Stimulated activated CD4-positive, alpha-beta T cell treated with anti-CD3 and anti-CD28 coated beads, Interleukin-15, amount 100 ng/mL, for 1 hour (primary cell): ENCODE measurements at places on chromosomes 4 and X.
A peak's percentile ranks its signal among the peaks of the same experiment; 100 is the strongest.

GRCh38 chr4:121824171-121824527 lies 466 bp upstream of the CCNA2 start:
- DNase-seq, result no peak

- DNase-seq, result no peak
These were observed 41.9 kb upstream of the NSG1 start for GRCh38 chr4:4344915-4345527.

DNA sequence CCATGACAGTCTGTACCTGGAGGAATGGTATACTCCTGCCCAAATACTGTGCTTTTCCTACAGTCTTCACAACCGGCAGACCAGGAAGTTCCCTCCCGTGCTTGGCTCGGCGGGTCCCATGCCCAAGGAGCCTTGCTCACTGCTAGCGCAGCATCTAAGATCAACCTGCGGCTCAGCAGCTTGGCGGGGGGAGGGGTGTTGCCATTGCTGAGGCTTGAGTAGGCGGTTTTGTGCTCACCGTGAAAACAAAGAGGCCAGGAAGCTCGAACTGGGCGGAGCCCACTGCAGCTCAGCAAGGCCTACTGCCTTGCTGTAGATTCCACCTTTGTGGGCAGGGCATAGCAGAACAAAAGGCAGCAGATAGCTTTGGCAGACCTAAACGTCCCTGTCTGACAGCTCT lies 152.7 kb downstream of the TEX11 start:
- peak; percentile 8 for DNase-seq

DNA sequence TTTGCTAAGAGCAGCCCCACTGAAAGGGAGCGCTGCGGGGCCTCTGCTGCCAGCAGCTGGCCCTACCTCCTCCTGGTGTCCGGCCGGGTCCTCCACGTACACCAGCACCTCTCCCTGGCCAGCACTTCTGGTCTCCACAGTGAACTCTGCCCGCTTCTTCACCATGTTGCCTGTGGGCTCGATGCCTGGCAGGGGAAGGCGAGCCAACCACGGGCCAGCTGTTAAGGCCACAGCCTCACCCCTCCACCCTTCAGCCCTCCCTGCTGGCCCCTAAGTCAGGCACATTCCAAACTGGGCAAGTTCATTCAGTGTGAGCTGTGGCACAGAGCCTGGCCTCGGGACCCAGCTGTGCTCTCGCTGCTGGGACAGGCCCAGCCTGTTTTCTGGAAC lies 7.8 kb downstream of the FLNA start:
- DNase-seq, result no peak

- no peak for DNase-seq
These were observed 98.5 kb downstream of the JADE1 start for GRCh38 chr4:128907981-128908380.

- DNase-seq, result no peak
These were observed 6.8 kb upstream of the ANAPC4 start for GRCh38 chr4:25370242-25370641.

- DNase-seq, result no peak
These were observed 143.9 kb downstream of the PJA1 start for GRCh38 chrX:69021141-69021960.

- no peak for DNase-seq
These were observed 15.0 kb upstream of the STS start for GRCh38 chrX:7132335-7133049.

- DNase-seq, result peak; percentile 21
These were observed 4.3 kb upstream of the TLR6 start for GRCh38 chr4:38860788-38861424.

DNA sequence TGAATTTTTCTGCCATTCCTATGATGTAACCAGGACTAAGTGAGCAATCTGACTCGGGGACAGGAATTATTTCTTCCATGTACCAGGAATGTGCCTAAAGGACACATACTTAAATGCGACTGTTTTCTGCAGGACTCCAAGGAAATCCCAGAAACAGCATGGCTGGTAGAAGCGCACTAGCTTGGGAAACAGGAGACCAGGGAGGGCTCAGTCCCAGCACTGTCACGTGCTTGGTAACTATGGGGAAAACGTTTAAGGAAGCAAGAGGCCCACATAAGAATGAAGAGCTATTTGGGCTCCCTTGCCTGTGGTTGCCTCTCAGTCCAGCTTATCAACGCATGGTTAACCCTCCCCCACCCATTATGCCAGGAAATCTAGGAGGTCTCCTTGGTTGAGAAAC lies 19.6 kb downstream of the MPP1 start:
- DNase-seq, result no peak

- no peak for DNase-seq
These were observed 32.1 kb upstream of the MAGEA8 start for GRCh38 chrX:149848855-149849254.

DNA sequence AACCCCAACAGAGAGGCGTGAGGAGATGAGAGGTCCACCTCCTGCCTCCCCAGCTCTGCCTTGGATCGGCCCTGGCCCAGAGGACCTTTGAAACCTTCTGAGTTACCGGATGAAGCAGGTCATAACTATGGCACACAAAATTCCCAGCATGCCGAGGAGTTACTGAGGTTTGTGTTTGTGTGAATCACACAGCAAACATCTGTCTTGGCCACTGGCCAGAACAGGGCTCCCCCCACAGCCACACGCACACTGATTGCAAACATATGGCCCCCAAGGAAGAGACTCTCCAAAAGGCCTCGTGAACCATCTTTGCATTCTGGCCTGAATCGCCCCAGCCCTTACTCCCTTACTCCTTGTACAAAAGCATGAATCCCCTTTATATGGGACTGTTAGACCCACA lies 18.9 kb downstream of the RPS4X start:
- DNase-seq, result no peak

GRCh38 chr4:105182211-105182610 lies 35.5 kb downstream of the TET2 start:
- DNase-seq, result no peak

DNA sequence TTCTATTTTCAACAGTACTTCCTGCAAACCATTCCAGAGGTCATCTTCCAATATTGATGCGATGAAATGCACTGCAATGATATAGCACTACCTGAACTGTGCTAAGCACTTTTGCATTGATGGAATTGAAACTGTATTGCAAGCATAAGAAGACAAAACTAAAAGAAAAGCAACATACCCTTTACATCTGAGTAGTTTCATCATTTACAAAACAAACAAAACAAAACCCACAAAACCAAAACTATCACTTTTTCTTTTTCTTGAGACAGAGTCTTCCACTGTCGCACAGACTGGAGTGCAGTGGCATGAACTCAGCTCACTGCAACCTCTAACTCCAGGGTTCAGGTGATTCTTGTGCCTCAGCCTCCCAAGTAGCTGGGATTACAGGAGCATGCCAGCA lies 120.1 kb upstream of the NAP1L5 start:
- no peak for DNase-seq

DNA sequence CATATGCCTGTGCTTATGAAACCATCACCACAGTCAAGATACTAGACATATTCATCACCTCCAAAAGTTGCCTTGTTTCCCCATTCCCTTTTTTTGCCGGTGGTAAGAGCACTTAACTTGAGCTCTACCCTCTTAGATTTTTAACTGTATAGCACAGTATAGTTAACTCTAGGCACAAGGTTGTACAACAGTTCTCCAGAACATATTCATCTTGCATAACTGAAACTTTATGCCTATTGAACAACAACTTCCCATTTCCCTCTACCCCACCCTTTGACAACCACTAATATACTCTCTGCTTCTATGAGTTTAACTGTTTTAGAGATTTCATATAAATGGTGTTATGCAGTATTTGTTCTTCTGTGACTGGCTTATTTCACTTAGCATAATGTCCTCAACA lies 119.3 kb downstream of the ASB9 start:
- DNase-seq, result no peak

- DNase-seq, result no peak
These were observed 1174.0 kb downstream of the RAPGEF2 start for GRCh38 chr4:160276785-160277325.

- no peak for DNase-seq
These were observed 95.7 kb upstream of the NKX1-1 start for GRCh38 chr4:1501754-1502500.

DNA sequence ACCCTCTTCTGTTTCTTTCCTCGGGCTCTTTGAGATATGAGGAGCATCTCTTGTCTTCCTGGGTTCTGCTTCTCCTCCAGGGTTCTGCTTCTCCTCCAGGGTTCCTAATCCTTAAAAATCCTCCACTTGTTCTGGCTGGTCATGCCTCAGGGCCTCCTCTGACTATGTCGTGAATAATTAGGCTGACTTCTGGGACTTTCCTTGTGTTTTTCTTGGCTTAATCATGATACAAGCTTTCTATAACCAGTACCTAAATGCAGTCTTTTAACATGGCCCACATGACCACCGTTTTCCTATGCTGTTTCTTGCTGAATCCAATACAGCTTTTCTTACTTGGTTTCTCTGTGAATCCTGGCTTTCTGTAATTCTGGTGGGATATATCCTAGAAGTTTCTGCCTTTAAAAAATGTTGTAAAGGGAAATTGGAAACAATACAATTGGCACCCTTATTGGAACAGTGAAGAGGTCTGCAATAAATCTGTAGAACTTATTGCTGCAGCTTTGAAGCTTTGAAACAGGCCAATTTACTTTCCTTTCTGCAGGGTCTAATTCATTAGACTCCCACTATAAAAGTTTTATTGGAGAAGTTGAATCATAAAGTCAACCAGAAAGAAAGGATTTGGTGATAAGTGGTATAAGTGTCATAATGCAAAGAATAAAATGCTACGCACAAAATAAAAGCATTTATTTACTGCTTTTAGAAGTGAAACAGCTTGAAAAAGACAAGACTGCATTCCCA lies 213.1 kb downstream of the UGT8 start:
- no peak for DNase-seq

GRCh38 chr4:4990329-4990728 lies 28.9 kb downstream of the CYTL1 start:
- DNase-seq, result no peak

DNA sequence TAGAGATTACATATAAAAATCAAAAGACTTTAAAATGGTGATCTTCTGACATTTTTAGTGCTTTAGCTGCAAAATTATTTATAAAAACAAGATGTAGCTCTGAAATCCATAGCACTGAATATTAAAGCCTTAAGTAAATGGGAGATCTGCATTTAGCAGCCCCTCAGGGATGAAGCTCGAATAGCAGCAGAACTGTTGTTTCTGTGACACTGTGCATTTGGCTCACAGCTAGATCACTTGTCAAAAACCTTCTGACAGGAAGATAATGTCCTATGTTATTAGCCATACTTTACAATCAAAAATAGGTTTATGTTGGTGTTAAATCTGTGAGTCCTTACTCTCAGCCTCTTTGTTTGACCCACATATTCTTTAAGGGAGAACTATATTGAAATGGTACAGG lies 14.1 kb upstream of the PYURF start:
- DNase-seq, result no peak

DNA sequence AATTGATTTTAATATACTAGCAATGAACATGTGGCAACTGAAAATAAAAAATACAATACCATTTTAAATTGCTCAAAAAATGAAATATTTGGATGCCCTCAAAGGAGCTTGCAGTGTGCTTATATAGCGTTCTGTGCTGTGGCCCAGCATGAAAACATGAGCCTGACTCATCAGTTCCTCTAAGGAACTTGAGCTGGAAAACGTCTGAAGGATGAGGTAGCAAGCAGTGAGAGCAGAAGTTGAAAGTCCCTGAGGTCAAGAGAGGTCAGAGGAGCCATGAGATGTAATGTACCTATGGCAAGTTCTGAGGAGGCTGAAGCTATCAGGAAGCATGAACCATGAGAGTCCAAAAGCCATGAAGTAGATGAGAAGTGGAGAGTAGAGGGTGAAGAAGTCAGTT lies 59.7 kb downstream of the HMGB3 start:
- DNase-seq, result no peak

- no peak for DNase-seq
These were observed 10.7 kb upstream of the BRS3 start for GRCh38 chrX:136477026-136477425.
